ENCODE measurements at places on chromosomes 12 and 14. TPM values are rescaled to one million over a fixed set of nuclear protein-coding genes. Genes with fewer than 3 reads are reported as not detected.

The TNFAIP2 gene
- 163 TPM for total RNA-seq

GRCh38 chr12:109952160-109952858 lies 43.9 kb downstream of the GIT2 start:
- no peak for DNase-seq
- H3K27ac ChIP-seq = peak overlapping the region; percentile 7
- peaks cover 21% of the 10 kb centered on the region for H3K4me1 ChIP-seq
- H3K36me3 ChIP-seq = peaks cover 45% of the 10 kb centered on the region

GRCh38 chr12:92446083-92446460 lies 256.7 kb upstream of the PLEKHG7 start:
- DNase-seq = no peak
- H3K4me1 ChIP-seq = no peaks in the 10 kb centered on the region
- peaks cover 2% of the 10 kb centered on the region for H3K27me3 ChIP-seq
- H3K27ac ChIP-seq = no peak overlapping the region
- no peak overlapping the region for H3K4me3 ChIP-seq

- H3K27ac ChIP-seq = peak overlapping the region; percentile 99
- peaks cover 3% of the 10 kb centered on the region for H3K27me3 ChIP-seq
- H3K4me3 ChIP-seq = no peak overlapping the region
- no peaks in the 10 kb centered on the region for H3K36me3 ChIP-seq
- H3K4me1 ChIP-seq = peaks cover 52% of the 10 kb centered on the region
- DNase-seq = peak; percentile 19
Measured at GRCh38 chr14:68506021-68506644, 286.7 kb downstream of the ZFP36L1 start.

GRCh38 chr14:85317491-85318021 lies 212.4 kb upstream of the FLRT2 start:
- no peaks in the 10 kb centered on the region for H3K36me3 ChIP-seq
- H3K27ac ChIP-seq = no peak overlapping the region
- no peak for DNase-seq

Measured in endothelial cell (in vitro differentiated cells).